ENCODE measurements at places on chromosomes 6 and 20.

- DNase-seq = no peak
Measured at GRCh38 chr6:106908386-106908840, 66.1 kb downstream of the CD24 start.

DNA sequence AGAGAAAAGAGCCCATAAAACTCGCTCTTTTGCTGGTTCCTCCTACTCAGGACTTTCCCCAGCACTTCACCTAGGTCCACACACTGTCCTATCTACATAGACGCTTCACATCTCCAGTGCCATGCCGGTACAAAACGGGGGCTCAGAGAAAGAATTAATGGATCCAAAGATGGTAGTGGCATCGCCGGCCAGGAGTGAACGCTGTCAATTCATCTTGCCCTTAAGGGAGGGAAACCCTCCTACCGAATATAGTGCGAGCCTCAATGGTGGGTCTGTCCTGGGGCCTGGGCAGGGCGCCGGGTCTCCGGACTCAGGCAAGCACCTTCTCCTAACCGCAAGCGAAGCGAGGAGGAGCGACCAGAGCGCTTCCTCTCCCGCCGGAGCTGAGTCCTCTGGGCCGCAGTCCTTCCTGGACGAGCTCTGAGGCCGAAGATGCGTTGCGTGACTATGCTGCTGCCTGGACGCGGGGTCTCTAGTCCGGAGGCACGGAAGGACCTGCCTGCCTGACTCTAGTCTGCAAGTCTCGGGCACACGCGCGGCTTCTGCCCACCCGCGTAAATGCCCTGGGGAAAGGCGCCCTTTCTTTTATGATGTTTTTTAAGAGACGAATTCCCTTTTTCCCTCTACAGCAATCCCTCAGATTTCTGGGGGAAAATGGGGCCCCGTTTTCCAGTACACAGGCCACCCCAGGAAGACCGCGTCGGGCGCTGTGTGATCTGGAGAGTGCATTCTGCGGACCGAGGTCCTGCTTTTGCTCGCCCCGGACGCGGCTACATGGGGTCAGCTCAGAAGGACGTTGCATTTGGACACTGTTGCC lies 100.1 kb upstream of the PRDM1 start:
- DNase-seq = no peak

DNA sequence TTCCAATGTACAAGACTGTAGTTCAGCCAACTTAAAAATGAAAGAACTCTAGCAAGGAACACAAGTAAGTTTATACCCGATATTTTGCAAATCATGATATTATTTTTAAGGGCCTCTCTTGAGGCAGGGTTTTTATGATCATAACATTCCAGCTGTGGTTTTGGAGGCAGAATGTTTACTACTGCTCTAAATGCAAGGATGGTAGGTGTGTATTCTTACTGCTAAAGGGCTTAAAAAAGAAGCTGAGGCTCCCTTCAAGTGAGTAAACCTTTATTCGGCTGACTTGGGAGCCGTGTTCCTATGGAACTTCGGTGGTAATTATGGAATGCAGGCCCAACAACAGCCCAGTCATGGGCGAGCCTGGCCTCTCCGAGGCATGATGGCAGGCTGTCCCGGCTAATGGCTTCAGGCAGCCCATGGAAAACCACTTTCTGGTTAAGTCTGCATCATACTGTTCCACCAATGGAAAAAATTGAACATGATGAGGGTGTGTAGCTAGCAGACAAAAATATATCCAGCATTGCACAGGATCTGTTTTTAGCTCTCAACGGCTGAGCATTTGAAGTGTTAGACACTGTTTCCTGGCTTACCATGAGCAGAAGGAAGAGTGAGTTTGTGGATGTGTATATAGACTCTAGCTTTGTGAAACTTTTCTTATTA lies 111.5 kb downstream of the TIAM2 start:
- no peak for DNase-seq

- no peak for DNase-seq
Measured at GRCh38 chr20:61770113-61770585, 295.5 kb downstream of the TAF4 start.

DNA sequence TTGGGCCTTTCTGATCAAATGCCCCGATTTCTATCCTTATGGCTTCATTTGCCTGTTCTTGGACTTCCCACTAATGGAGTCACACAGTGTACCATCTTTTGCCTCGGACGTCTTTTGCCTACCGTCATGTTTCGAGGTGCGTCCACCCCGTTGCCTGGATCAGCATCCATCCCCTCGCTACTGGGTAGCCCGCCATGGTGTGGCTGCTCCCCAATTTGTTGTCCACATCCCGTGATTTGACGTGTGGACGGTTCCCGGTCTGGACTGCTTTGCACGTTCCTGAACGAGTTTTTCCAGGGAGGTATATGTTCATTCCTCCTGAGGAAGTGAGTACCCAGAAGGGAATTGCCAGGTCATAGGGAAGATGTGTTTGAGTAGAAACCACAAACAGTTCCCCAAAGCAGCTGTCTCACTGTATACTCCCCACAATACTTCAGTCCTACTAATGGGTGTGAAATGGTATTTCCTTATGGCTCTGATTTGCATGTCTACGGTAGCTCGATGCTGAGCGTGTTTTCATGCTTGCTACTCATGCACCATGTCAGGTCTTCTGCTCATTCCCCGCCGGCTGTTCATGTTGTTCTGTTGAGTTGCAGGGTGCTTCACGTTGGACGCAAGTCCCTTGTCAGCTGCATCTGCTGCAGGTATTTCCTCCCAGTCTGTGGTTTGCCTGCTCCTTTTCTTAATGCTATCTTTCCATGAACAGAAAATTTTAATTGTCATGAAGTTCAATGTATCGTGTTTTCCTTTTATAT lies 86.8 kb upstream of the AFDN start:
- no peak for DNase-seq

GRCh38 chr6:127950566-127951145 lies 49.8 kb upstream of the THEMIS start:
- DNase-seq = no peak

- no peak for DNase-seq
Measured at GRCh38 chr6:88650029-88650619, 313.3 kb downstream of the RNGTT start.

DNA sequence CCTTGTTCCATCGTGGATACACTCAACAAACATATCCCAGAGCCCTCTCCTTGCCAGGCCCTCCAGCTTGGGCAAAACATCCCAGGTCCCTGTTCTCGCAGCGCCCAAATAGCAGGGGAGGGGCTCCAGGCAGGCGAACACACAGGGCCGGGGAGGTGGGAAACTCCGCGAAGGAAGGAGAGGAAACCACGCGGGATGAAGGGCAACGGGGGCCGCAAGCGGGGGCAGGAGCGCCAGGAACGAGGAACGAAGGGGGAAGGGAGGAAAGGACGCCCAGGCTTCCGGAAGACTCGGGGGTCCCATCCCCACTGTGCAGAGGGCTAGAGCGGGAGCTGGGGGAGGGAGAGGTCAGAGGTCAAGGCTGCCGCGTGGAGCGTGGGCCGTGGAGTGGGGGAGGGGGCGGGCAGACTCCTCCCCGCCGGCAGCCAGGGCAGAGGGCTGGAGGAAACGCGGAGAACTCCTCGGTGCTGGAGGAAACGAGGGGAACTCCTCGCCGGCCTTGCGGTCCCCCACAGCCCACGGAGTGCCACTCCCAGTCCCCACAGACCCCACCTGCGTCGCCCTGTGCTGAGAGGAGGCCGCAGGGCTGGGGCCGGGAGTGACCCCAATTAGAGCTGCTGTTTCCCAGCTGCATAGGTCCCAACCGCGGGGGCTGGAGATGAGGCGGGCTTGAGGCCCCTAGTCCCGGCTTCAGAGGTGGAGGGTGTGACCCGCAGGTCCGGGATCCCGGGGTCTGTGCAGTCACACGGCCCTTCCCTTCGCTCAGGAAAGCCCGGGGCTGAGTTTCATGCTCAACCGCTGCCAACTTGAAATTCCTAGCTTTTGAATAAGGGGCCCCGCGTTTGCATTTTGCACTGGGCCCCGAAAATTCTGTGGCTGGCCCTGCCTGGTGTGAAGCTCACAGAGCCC lies 1.2 kb upstream of the RBM38 start:
- DNase-seq = no peak

- DNase-seq = no peak
Measured at GRCh38 chr6:54415517-54415916, 107.3 kb downstream of the TINAG start.
